ENCODE measurements at places on chromosomes 1 and 21.

- DNase-seq = no peak
Observed at GRCh38 chr1:163351912-163352311, 30.2 kb downstream of the NUF2 start.

DNA sequence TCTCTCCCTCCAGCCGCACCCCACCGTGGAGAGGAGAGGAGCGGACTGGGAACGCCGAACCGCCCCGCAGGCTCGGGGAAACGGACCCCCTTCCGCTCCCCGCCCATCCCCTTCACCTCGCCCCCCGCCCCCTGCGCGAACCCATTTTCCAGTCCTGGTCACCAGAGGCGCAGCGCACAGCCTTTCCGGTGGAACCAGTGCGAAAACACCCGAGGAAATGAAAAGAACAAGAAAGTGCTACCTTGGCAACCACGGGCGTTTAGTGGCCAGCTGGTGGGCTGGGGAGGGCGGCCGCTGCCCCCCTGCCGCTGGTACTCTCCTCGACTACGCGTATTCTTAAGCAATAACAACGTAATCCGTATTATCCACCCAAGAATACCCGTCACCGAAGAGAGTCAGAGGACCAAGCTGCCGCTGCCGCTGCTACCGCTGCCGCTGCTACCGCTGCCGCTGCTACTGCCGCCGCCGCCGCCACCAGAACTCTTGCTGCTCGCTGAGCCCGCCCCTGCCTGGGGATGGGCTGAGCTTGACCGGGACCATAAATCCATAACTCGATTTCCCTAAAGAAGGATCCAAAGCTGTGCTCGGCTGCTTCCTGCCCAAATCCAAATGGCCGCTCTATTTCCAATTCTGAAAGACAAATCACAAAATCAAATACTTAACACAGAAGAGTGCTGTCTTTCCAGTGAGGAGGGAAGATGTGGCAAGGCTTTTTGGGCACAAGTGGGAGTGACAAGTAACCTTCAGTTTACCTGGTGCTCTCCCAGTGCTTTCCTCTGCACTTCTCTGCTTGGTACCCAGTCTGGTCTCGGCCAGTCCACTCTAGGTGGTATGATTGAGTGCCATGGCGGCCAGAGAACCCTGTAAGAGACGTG lies 125.2 kb upstream of the DPYD start:
- DNase-seq = no peak

DNA sequence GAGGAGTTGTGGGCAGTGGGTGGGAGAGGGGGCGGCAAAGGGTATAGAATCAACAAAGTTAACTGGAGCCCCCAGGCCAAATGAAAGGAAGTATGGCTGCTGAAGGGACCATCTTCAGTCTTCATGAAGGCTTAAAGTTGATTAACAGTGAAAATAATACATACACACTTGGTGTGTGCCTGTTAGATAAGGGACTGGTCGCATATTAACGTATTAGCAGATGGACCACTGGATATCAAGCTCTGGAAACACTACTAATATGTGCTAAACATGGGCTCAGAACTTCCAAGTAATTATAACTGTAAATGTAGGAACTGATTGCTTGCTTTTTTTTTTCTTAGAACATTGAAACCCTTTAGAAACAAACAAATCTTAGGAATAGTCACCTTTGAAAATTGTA lies 224.7 kb upstream of the KIAA0040 start:
- DNase-seq = no peak

GRCh38 chr1:46301808-46302640 lies 1.4 kb downstream of the LRRC41 start:
- peak; percentile 39 for DNase-seq

DNA sequence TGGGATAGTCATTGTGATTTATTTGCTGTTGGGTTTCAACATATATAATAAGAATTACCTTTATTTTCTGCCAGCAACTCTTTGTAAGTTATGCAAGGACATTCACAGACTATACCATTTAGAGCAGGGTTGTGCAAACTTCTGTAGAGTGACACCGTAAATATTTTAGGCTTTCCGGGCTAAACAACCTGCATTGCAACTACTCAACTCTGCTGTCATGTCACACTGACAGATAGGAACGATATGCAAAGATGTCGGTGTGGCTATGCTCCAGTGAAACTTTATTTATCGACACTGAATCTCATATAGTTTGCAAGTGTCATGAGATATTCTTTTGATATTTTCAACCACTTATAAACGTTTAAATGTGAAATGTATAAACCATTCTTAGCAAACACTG lies 210.4 kb downstream of the BACH1 start:
- no peak for DNase-seq

GRCh38 chr1:51491166-51491981 lies 27.7 kb downstream of the EPS15 start:
- DNase-seq = no peak

DNA sequence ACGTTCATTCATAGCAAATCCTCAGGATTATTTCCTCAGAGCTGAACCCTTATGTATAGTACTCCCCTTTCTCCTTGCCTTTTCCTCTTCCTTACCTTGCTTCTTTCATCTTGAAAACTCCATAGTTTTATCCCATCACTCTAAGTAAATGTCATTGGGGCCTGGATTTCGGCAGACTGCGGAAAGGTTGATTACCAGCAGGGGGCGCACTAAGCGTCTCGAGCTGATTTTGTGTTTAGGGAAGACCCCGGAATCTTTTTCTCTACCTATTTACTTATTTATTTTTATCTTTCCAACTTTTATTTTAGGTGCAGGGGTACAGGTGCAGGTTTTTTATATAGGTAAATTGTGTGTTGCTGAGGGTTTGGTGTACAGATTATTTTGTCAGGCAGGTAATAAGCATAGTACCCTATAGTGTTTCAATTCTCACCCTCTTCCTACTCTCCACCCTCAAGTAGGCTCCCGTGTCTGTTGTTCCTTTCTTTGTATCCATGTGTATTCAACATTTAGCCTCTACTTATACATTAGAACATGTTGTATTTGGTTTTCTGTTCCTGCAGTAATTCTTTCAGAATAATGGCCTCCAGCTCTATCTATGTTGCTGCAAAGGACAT lies 11.4 kb upstream of the MTARC1 start:
- DNase-seq = no peak

- no peak for DNase-seq
Observed at GRCh38 chr1:97061604-97062003, 340.0 kb downstream of the PTBP2 start.

DNA sequence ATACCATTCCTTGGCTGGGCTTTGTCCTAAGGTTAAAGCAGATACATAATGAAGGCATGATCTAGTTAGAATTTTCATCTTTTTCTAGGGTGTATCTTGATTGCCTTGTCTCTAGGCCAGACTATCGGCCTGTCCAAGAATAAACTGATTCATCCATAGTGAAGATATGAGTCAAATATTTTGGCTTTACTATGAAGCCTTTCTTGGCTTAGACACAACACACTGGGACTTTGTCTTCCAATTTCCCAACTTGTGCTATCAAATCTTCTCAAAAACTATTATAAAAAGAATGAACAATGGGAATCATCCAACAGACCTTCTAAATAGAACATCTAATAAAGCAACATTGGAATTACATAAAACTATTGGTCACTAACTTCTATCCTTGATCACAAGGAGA lies 64.8 kb downstream of the WARS2 start:
- no peak for DNase-seq

DNA sequence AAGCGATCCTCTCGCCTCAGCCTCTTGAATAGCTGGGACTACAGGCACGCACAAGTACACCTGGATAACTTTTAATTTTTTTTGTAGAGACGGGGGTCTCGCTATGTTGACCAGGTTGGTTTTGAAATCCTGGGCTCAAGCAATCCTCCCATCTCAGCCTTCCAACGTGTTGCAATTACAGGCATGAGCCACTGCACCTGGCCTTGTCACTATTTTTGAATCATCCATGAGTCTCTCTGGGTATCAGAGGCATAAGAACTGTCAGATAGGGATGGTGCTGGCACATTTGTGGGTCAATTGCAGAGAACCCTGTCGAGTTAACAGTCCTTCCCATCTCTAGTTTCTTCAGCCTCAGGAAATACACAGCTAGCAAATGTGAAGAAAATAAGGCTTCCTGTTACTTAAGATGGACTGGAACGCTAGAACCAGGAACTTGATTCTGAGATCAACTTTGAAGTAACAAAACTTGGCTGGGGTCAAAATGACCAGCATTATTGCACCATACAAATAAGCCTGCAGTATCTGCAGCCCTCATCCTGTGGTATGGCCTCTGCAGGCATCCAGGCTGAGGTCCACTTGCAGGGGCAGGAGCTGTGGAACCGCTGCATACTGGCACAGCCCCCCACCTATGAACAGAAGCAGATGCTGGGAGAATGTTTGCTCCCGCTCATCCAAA lies 124.3 kb upstream of the GADD45A start:
- no peak for DNase-seq

GRCh38 chr1:197774466-197775281 lies 606 bp downstream of the DENND1B start:
- DNase-seq = peak; percentile 27

DNA sequence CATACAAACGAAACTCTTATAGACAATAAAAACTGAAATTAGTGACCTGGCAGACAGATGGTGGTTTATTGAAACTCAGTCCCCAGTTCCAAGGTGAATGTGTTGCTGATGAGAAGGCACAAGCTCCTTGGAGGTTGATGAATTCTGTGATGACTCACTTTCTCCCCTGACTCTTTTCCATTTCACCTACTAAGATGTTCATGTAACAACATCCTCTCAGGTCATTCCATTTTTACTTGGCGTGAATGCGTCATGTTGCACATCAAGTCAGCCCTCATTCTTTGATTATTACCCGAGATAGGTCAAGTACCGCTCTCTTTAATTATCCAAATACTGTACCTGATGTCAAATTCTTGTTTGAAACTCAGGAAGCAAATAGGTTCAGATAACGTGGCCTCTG lies 10.1 kb upstream of the IL10RB start:
- no peak for DNase-seq

GRCh38 chr1:189804352-189804751 lies 673.3 kb downstream of the BRINP3 start:
- DNase-seq = no peak

DNA sequence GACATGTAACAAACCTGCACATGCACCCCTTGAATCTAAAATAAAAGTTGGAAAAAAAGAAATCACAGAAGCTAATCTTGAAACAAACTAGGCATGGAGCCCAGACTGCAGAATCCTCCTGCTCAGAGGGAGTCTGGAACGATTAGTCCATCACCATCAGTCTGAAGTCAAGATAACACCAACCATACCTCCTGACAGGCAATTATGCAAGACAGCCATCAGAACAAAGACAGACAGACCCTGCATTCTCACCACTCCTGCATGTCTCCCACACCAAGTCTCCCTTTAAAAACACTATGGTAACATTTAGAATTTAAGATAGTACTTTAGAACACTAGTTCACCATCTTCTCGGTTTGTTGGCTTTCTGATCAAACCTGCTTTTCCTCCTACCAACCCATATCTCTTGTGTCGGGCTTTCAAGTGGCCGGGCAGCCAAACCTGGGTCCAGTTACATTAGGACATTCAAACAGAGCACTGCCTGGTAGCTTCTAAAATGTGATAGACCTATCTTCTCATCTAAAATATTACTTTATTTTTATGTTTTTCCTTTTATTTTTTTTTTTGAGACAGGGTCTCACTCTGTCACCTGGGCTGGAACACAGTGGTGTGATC lies 10.1 kb downstream of the YARS1 start:
- no peak for DNase-seq

- peak; percentile 3 for DNase-seq
Observed at GRCh38 chr21:31974454-31974985, 101.7 kb downstream of the HUNK start.

DNA sequence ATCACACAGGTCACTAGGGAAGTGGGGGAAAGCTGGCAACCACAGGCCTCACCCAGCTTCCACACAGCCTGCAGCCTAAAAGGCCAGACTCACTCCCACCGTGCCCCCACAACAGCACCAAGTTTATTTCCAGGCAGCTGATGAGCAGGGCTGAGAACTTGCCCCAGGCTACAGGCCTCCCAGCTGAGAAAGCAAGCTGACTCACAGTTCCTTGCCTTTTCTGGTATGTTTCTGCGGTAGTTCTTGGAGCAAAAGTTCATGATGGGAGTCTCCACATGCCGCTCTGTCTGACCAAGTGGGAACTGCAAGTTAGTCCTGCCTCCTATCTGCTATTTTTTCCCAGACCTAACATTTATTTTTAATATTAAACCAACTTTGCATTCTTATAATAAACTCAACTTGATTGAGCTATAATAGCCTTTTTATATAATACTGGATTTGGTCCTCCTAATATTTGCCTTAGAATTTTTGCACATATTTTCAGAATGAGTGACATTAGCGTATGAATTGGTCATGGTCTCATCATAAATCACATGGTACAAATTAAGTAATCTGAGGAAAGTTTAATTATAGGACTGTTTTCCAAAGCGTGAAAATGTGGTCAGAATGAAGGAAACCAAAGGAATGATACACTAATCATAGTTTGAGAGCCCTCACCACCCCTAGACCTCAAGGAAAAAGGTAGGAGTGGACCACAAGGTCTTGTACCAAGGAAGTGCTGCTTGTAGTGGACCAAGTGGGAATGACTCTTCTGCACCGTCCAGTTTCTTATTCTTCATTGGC lies 30.7 kb downstream of the RPAP2 start:
- DNase-seq = no peak

GRCh38 chr1:167418391-167418790 lies 99.9 kb downstream of the CD247 start:
- no peak for DNase-seq

DNA sequence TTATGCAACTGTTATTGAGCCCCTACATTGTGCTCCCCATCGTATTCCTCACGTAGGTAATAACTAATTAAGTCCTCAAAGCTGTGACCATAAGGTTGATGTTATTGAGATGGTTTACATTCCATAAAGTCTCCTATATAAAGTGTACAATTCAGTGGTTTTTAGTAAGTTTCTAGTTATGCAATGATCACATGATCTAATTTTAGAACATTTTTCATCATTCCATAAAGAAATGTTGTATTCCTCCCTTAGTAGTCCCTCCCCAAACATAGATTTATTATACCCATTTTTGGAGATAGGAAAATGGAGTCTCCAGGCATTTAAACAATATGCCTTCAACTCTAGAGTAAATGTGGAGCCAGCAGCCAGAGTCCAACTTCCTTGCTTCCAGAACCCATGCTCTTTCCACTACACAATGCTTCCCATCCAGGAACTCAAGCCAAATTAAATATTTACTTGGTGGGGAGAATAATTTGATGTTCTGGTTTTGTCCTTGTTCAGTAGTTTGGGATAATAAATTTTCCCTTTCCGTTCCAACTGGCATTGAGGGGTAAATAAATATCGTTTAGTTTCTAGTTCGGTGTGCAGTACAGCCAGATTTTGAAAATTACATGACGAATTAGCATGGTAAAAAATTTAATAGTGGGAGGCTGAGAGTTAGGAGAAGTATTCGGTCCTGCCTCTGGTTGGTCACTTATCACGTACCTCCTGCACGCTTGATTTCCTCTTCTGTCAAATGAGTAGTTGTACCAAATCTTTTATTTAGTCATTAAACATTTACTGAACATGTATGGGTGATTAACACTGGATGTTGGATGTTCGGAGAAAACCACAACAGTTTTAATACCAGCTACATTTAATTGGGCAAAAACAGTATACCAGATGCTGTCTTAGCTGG lies 66.3 kb downstream of the CACHD1 start:
- DNase-seq = no peak

- no peak for DNase-seq
Observed at GRCh38 chr1:44101328-44101727, 17.3 kb upstream of the KLF17 start.

GRCh38 chr1:48803474-48803873 lies 26.8 kb upstream of the BEND5 start:
- DNase-seq = no peak

All from stimulated activated CD4-positive, alpha-beta T cell treated with anti-CD3 and anti-CD28 coated beads, Interleukin-15, amount 100 ng/mL, for 48 hours (primary cell).